ENCODE measurements at places on chromosomes 5 and 9.

- no peak for DNase-seq
Measured at GRCh38 chr9:104575456-104575855, 6.5 kb downstream of the OR13C8 start.

- DNase-seq = no peak
Measured at GRCh38 chr5:14110196-14110595, 32.9 kb upstream of the TRIO start.

DNA sequence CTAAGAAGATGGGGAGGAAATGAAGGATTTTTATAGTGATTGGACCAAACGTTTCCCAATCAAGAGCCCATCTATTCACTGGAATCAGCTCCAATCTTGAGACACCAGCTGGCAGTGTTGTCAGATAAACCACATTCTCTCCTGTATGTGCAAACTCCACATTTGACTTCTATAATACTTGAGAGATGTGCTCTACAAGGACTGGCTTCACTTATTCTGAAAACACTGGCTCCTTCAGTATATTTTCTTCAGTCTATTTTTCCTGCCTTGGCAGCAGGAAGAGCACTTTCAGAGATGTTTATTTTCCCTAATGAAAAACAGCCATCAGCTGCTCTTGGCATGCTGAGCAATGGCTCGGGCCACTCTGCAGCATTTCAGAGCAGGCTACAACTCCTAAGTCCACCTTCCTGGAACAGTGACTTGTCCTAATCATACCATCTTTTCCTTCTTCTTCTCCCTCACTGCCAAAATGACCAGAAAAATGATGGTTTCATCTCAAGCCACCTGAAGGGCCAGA, 96.9 kb upstream of the FSTL4 start:
- no peak for DNase-seq

DNA sequence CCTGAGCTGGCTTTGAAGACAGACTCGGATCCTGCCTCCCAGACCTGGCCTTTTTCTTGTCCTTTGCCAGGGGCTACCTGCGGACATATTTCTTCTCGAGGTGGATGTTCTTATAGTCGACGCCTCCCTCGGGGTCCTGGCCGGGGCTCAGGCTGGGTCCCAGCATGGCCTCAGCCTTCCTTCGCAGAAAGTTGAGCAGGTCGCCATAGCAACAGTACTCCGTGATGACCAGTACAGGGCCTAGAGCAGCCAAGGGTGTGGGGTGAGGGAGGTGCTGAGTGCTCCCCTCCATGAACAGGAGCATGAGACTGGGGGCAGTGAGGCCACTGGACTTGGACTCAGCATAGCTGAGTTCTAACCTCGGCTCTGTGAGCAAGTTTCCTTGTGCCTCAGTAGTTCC, 26.7 kb downstream of the CSF1R start:
- no peak for DNase-seq

GRCh38 chr5:28862860-28863196, 1824.4 kb upstream of the CDH9 start:
- no peak for DNase-seq

- DNase-seq = no peak
Measured at GRCh38 chr9:124291801-124292396, 34.1 kb downstream of the NEK6 start.

DNA sequence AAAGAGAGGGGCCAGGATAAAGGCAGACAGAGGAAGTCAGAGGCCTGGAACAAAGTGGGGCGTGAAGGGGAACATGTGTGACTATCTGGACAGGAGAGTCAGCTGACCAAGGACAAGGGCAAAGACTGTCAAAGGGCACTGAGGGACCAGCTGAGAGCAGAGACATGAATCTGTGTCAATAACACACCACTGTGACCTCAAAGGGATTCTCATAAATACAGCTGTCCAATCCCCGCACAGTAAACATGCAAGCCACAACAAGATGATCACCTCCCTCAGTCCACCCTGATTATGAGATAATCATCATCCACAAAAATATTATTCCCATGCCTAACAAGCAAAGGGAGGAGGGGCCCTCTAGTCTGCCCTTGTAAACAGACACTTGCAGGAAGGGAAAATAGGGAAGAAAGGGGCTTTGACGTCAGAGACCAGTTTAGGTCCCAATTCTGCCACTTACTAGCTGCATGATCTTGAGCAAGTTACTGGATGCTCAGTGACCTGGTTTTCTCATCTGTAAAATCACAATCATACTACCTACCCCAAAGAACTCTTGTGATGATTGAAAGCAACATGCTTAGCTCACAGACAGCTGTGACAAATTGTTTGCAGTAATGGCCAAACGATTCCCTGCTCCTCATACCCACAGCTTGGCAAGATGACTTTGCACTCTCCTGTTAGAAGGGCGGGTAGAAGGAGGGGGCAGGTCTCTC, 41.8 kb downstream of the RAPGEF1 start:
- DNase-seq = no peak

GRCh38 chr5:38536968-38537367, 19.5 kb downstream of the LIFR start:
- DNase-seq = no peak

DNA sequence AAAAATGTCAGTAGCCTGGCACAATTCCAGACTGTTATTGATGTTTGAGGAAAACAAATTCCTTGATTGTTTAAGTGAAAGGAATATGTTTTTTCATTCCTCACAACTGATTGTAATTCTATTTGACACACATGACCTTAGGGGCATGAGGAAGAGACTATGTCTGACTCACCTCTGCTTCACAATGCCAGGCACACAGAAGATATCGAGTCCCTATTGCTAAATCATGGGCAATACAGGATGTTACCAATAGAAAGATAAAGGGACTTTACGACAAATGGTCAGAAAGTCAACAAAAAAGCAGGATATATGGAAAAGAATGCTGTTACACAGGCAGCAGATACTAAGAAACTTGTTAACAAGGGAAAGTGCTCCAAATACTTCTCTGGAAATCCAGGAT, 1903.5 kb downstream of the EFNA5 start:
- DNase-seq = no peak

DNA sequence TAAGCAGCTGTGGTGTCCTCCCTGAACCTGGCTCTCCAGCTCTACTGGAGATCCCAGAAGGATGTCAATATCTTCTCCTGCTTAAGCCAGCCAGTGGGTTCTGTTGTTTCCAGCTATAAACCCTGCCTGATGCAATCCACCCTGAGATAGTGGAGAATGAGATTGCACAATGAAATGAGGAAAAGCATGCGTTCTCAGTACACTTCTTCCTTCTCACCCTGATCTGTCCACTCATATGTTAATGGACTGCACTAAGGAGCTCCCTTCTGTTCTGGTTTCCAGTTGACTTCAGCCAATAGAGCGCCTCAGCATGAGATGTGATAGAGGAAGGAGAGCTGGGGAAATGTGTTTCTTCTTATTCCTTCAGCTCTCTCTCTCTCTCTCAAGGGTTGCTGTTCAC, 40.0 kb upstream of the CDH6 start:
- DNase-seq = no peak

GRCh38 chr9:69223605-69224004, 49.5 kb downstream of the TJP2 start:
- no peak for DNase-seq

DNA sequence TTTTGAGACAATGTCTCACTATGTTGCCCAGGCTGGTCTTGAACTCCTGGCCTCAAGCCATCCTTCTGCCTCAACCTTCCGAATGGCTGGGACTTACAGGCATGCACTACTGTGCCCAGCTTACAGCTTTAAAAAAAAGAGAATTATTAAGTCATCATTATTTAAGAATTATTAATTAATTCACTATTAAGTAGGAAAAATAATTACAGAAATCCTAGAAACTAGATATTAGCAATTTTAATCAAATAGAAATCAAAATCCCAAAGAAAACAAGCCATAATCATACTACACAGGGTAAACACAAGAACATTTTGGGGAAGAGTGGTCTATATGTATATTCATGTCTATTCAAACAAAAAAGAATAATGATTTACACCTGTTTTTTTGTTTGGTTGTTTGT, 19.6 kb upstream of the MTMR12 start:
- no peak for DNase-seq

DNA sequence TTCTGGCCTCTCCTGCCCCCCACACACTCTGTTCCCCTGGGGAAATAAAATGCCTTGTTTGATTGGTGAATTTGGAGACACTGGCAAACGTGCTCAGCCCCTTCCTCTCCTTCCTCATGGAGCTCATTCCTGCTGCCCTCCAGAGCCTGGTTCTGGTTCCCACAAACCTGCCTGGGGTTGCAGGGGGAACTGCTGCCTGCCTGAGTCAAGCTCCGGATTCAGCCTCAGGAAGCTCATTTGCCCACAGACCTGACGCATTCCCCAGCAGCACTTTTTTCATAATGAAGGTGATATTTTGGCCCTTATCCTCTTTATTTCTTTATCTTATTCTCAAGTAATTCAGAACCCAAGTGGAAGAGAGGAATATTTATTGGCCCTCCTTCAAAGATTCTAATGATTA, 140.5 kb downstream of the TTLL11 start:
- DNase-seq = no peak

DNA sequence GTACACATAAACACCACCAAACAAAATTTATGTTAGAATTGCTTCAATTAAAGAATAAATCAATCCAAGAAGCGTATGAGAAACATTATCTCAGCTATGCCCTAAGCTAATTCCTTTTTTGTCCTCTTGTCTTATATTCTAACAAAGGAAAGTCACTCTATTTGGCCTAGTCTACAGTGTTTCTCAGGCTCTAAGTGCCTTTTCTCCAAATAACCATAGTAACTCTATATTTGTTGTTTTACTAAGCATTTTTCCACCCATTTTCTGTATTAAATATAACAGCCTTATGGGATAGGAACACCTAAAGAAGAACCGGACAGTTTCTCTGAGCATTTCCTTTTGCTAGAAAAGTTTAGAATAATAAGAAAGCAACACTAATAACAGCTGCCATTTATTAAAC, 120.1 kb upstream of the MTAP start:
- DNase-seq = no peak

GRCh38 chr5:157778121-157778805, 34.8 kb downstream of the LSM11 start:
- DNase-seq = no peak

GRCh38 chr5:102591650-102592049, 92.8 kb upstream of the SLCO6A1 start:
- DNase-seq = no peak

GRCh38 chr9:105554042-105554441, 3.9 kb upstream of the FKTN start:
- DNase-seq = no peak

- no peak for DNase-seq
Measured at GRCh38 chr9:128159522-128159783, 612 bp upstream of the BBLN start.

GRCh38 chr5:1320436-1321344, 24.2 kb downstream of the CLPTM1L start:
- no peak for DNase-seq

DNA sequence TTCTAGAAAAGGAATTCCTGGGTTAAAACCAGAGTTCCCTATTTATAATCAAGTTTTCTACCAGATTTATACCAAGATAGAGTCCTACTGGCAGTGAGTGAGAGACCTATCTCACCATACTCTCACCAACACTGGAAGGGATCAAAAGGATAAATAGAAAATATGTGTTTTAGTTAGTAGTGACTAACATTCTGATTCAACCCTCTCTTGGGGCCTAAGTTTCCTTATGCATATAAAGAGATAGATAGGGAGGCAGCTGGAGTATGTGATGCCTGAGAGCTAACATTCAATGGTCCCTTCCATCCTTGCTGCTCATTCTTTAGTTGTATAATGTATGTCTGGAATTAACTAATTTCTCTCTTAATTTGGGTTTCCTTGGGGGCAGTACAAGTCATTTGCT, 32.0 kb downstream of the CKMT2 start:
- no peak for DNase-seq

- DNase-seq = no peak
Measured at GRCh38 chr5:4019009-4019769, 423.6 kb downstream of the IRX1 start.

DNA sequence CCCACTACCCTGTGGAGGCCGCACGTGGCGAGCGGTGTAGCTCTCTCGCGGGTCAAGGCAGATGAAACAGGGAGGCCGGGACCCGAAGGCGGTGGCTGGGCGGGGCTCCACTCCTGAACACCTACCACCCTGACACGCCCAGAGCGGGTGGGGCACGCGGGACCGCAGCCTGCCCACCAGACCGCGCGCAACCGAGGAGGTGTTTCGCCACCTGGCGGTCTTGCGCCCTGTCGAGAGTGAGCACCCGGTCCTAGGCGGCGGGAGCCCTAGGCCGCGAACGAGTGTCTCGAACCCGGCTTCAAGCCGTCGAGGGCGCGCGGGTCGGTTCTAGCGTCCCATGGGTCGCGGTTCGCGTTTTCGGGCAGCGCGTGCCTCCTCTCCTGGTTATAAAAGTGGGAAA, 2.2 kb upstream of the EXOSC3 start:
- no peak for DNase-seq

DNA sequence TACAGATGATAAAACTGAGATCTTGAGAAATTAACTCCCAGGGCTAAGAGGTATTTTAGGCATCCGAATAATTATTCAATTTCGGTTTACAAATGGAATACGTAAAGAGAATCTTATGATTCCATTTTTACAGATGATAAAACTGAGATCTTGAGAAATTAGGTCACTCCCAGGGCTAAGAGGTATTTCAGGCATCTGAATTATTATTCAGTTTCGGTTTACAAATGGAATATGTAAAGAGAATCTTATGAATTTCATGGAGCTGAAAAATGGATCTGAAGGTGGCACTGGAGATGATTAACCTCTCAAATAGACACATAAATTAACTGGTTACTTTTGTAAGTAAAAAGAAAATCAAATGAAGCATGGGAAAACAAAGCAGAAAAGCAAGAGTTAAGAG, 44.2 kb downstream of the FGF1 start:
- no peak for DNase-seq

DNA sequence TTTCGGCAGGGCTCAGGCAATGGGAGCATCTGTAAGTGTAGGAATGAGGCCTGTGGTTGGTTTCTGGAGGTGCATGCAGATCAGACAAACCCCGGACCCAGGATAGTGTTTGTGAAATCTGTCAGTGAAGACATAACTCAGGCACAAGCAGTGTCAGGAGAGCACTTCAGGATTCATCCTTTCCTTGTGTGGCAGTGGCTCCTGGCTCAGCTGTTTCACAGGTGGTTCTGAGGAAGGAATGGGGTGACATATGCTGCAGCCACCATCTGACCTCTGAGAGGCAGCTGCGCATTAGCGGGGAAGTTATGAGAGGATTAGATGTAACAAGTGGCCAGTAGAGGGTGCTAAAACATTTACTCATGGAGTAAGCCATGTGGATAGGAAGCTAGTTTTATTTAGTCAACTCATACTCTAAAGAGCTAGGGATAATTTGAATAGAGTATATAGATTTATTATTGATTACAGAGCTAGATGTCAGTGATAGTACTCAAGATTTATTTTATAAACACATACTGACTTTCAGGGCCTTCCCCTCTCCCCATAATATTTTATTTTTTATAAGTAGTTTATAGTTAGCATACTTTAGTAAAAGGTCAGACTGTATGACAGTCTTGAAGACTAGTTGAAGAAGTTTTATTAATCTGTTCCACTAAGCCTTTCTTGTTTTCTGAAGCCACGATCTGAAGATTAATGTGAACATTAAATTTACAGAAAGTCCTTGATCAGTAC, 28.4 kb downstream of the NNT start:
- peak; percentile 13 for DNase-seq
